ENCODE measurements at places on chromosomes 11 and 22.
A peak's percentile ranks its signal among the peaks of the same experiment; 100 is the strongest.

DNA sequence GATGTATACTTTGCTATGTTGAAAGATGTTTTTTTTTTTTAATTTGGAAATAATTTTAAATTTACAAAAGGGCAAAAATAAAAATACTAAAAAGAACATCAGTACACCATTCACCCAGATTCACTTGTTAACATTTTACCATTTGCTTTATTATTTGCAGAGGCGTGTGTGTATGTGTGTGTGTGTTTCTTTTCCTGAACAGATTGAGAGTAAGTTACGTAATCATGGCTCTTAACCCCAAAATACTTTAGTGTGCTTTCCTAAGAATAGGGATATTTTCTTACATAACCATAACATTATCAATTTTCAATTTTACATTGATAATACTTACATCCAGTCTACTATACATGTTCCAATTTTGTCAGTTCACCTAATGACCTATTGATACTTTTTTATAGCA is 91.5 kb upstream of the HORMAD2 start:
- DNase-seq: no peak

GRCh38 chr11:35579557-35580396 is 38.5 kb upstream of the FJX1 start:
- no peak for DNase-seq

- DNase-seq: no peak
Observed at GRCh38 chr11:122105044-122105758, 10.8 kb downstream of the BLID start.

- DNase-seq: no peak
Observed at GRCh38 chr11:34926101-34926830, 9.8 kb downstream of the PDHX start.

DNA sequence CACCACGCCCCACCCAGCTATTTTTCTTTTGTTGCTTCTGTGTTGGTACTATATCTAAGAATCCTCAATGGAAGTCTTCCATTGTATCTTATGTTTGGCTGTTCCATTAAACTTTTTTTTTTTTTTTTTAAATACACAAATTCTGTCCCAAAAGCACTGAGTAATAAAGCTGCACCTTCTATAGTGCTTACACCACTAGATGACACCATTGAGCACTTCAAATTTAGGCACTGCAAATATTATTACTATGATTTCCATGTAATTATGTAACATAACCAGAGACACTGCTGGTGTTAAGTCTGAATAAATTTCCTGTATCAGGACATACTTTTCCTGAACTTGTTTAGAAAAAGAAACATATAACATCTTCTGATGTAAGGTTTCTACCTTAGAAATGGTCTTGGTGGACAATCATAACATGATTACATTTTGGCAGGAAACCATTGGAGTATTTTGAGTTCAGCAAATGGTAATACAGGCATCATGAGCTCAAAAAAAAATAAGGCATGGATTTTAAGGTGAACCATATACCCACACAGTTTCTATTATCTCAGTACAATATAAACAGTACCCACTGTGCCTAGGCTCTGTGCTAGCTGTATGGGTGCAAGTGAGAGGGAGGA is 110.5 kb downstream of the ATG16L2 start:
- no peak for DNase-seq

DNA sequence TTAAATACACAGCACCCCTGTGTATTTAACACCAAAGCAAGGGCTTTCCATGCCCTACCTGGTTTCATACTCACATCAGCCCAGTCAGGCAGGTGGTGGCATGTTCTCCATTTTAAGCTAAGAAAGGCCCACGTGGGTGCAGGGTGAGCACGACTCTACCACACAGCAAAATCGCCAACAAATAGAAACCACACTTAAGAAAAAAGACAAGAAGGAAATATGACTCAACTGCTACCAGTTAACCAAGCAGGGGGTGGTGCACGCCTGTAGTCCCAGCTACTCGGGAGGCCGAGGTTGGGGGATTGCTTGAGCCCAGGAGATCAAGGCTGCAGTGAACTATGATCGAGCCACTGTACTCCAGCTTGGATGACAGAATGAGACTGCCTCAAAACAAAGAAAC is 35.2 kb upstream of the TFIP11 start:
- peak; percentile 46 for DNase-seq

DNA sequence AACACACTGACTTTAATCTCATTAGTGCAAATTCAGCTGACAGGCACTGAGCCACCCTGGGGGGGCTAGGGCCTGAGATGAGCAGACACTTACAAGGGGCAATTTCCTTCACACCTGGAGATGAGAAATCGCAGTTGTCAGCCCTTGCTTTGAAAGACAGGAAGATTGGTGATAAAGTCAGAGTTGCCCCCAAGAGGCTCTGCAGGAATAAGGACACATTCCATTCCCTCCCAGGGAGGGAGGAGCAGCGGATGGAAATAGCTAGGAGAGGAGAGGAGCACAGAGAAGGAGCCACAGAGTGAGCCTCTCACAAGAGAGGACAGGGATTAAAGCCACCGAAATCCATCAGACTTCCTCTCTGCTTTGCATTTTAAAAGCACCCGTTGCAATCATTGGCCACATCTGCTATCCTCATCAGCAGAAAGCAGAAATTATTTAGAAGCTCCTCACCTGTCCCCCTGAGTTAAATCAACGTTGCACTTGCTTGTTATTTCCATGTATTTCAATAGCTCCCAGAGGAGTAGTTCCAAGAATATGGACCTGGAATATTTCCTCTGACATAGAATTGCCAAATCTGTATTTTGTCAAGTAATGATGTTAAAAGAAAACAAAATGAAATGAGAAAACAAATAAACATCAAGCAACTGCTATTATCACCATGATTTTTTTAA is 213.7 kb downstream of the BARX2 start:
- no peak for DNase-seq

DNA sequence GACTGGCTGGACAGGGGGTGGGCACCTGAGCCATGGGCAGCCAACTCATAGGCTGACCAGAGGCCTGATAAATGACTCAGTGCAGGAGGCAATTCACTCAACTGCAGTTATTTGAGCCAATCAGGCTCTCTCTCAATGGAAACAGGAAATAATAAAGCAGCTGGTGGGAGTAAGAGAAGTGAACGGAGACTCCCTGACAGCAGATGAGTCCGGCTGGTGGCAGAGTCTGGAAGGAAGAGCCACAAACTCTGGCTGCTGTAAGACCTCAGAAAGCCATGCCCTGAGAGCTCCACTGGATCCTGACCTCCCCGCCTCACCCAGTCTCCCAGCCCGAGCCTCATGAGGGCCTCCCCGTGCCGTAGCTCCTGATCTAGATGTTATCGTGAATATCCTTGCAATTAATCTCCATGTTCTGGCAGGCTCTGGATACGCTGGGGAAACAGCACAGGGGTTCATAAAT is 69.8 kb downstream of the TRIM29 start:
- DNase-seq: no peak

DNA sequence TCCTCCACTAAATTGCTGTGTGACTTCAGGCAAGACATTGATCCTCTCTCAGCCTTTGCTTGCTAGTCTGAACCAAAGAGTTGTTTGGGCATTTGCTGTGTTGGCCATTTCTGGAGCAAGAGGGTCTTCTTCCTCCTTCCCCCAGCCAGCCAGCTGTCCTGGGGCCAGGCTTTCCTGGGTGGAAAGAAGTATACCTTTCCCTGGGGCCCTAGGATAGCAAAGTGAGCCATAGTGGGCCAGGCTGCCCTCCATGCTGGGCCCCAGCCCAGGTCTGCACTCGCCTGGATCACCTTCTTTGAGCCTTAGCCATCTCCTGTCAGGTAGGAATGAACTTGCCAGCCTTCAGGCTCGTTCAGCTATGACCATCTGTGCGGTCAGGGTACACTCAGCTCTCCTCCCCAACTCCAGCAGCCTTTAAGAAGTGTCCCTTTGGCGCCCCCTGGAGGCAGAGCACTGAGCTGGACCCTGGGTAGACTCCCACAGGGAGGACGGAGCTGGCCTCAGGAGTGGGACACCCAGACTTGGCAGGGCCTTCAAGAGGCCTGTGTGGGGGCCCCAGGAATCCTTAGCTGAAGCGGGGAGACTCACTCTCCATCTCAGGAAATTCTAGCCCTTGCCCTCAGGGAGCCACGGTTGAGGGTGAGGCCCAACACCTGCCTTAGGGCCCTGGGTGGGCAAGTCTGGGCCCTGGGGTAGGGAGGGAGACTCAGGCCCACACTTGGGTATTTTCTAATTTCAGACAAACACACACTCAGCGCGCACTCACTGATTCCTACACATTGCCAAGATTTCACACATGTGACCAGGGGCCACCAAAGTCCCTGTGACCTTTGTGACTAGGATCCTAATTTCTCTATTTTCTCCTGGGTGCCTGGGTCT is 35.6 kb upstream of the TPBGL start:
- peak; percentile 82 for DNase-seq

- no peak for DNase-seq
Observed at GRCh38 chr11:70772950-70773349, 374.6 kb downstream of the CTTN start.

GRCh38 chr11:29005401-29005980 is 897.3 kb downstream of the METTL15 start:
- DNase-seq: no peak

- DNase-seq: no peak
Observed at GRCh38 chr11:47099214-47099917, 77.3 kb downstream of the ARFGAP2 start.

DNA sequence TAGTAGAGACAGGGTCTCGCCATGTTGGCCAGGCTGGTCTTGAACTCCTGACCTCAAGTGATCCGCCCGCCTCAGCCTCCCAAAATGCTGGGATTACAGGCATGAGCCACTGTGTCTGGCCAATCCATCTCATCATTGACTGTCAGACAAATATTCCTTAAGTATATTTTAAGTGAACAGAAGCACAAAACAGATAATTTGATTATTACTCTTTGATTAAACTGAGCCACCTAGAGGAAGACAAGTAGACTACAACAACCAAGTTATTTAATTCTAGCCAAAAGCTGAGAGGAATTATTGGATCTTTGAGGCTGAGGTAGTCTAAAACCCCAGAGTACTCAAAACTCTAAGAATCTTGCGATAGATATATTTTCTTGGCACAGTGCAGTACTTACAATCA is 1.2 kb downstream of the ACRV1 start:
- DNase-seq: no peak

- no peak for DNase-seq
Observed at GRCh38 chr11:120216426-120217102, 5.7 kb downstream of the OAF start.

DNA sequence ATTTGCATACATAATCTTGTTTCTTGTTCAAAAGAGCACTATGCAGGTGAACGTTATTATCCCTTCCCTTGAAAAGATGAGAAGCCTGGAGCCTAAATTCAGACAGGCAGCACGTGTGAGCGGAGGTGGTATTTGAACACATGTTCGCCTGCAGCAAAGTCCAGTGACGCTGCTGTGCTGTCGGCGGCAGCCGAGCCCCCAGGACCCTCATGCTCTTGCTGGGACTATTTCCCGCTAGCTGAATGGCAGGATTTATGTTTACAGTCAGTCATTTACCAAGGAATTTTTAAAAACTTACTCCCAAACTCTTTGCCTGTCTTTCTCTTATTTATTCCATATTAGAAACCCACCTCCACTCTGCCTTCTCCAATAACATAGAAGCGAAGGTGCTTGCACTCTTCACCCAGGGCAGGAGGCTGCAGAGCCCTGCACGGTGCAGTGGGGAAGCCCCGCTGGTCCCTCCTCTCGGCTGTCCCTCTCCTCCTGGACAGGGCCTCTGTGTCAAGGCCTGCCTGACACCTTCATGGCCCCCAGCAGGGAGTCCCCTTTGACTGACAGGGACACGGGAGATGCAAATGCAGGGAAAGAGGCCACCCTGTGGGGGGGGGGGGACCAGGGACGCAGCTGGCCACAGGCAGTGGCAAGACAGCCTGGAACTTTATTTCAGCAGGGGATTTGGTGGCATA is 528.5 kb upstream of the B3GAT1 start:
- no peak for DNase-seq

- no peak for DNase-seq
Observed at GRCh38 chr11:11963842-11964773, 44.3 kb downstream of the DKK3 start.

DNA sequence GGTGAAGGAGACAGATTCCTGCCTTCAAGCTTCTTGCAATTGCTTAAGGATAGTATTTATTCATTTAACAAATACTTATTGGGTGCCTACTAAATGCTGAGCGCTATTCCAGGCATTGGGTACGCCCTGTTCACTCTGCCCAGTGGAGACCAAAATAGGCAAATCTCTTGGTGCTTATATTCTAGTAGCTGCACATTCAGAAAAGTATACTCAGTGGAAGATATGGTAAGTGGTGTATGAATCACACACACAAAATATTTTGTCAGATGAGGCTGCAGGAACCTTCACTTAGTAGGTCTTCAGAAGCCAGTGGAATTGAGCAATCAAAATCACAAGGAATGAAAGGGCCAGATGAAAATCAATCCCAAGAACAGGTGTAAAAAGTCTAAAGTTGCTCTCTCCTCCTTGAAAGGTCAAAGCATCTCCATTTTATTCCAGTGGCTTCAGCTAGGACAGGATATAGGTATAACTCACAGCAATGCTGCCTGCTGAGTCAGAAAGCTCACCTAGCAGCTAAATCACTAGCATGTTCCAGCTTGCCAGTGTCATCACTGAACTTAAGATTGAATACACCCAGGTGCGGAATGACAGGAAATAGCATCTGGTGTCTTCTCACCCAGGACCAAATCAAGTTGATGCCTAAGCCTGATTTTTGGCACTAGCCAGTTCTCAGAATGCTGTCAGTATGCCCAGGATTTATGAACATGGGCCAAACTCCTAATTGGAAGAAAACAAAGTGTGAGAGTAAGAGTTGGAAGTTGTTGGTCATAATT is 83.9 kb downstream of the AMOTL1 start:
- no peak for DNase-seq

- peak; percentile 37 for DNase-seq
Observed at GRCh38 chr22:37314315-37315074, 32.2 kb downstream of the CYTH4 start.

DNA sequence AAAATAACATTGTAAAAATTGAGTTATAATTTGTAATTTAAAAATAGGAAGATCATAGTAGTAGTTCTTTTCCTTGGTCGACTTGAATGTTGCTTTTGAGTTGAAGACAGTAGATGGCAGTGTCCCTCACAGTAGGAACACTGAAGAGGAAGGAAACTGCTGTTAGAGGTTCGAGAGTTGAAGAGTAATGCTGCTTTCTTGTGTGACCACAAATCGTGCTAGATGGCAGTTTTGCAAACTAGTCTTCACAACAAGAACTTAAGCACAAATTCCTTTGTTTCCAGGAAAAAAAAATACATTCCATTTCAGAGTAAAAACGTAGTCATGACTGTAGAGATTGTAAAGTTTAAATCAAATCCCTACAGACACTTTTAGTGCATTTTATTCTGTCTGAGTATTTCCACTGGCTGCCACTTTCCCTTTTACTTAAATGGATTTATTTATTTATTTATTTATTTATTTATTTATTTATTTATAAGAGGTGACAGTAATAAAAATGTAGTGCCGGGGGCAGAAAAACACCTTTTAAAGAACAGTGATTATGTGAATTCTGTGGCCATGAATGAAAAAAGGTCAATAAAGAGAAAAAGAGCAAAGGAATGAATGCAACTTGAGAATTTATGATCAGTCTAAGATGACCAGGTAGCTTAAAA is 54.6 kb downstream of the SPECC1L start:
- no peak for DNase-seq

- DNase-seq: no peak
Observed at GRCh38 chr22:37197451-37198257, 9.6 kb upstream of the C1QTNF6 start.

GRCh38 chr11:68345776-68346461 is 33.5 kb downstream of the LRP5 start:
- DNase-seq: no peak

All from stimulated activated CD4-positive, alpha-beta T cell treated with anti-CD3 and anti-CD28 coated beads, Interleukin-1b, Interleukin-23, amount 100 ng/mL, for 48 hours (primary cell).